ENCODE measurements at places on chromosomes 6 and 20. TPM values are rescaled to one million over a fixed set of nuclear protein-coding genes. Genes with fewer than 3 reads are reported as not detected.

GRCh38 chr20:58646703-58647102, 4.4 kb upstream of the STX16 start:
- no peak for DNase-seq
- H3K27me3 ChIP-seq, result no peaks in the 10 kb centered on the region
- H3K27ac ChIP-seq, result no peak overlapping the region
- peaks cover 52% of the 10 kb centered on the region for H3K4me1 ChIP-seq
- no peak overlapping the region for H3K4me3 ChIP-seq
- no peaks in the 10 kb centered on the region for H3K36me3 ChIP-seq

GRCh38 chr6:151021896-151022295, 156.4 kb downstream of the MTHFD1L start:
- no peaks in the 10 kb centered on the region for H3K36me3 ChIP-seq
- peak overlapping the region; percentile 5 for H3K27ac ChIP-seq
- H3K4me1 ChIP-seq, result peaks cover 24% of the 10 kb centered on the region
- H3K27me3 ChIP-seq, result no peaks in the 10 kb centered on the region
- H3K4me3 ChIP-seq, result no peak overlapping the region
- no peak for DNase-seq

- H3K36me3 ChIP-seq, result no peaks in the 10 kb centered on the region
- peak overlapping the region; percentile 43 for H3K4me3 ChIP-seq
These were observed 1.1 kb downstream of the SPTLC3 start for GRCh38 chr20:13009682-13010406.

KCNK17 gene
- total RNA-seq, result 1.1 TPM

DNA sequence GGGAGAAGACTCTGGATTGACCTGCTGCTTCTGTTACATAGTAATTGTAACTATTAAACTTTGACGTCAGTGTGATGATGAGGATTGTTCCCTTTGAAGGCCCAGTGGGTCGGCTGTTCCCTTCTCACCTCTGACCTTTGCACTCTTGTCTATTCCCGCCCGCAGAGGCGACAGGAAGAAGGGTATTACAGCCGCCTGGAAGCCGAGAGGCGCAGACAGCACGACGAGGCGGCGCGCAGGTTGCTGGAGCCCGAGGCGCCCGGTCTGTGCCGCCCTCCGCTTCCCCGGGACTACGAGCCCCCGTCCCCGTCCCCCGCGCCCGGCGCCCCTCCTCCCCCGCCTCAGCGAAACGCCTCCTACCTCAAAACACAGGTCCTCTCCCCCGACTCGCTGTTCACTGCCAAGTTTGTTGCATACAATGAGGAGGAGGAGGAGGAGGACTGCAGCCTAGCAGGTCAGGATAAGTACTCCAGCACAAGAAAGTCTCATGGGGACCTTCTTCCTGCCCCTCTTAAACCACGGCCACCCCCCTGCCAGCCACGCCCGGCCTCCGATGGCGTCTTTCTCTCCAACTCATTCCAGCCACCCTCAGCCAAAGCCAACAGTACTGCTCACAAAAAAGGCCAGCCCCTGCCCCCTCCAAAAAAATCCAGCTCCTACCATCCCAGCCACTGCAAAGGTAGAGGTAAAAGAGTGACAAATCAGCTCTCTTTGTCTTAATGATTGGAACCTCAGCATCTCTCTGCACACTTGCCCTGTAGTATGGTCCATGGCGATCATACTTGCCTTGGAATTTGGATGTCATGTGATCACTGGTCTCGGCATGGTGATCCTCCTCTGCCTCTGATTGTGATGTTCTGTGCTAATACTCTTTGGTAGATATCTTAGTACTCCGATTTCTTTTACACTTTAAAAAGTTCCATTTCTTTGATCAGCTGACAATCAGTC, 31.6 kb upstream of the KIF25 start:
- H3K4me1 ChIP-seq, result no peaks in the 10 kb centered on the region
- H3K36me3 ChIP-seq, result peaks cover 97% of the 10 kb centered on the region
- H3K27ac ChIP-seq, result no peak overlapping the region
- DNase-seq, result no peak
- no peak overlapping the region for H3K4me3 ChIP-seq

MUC21 gene
- total RNA-seq, result 322 TPM

DNA sequence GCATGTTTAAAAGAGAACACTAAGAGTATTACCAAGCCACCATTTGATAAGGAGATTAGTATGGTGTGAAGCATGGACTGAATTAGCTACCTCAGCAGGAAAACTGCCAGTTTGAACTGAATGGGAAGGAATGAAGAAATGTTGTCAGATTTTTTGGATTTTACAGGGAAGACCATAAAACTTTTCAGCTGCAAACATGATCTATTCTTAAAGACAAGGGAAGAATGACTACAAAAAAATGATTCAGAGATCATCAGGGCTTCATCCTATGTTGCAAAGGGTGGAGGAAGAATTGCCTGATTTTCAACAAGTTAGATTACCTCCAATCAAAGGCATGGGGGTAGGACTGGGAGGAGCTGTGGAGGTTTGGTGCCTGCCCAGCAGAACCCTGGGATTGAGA, 49.3 kb upstream of the MTRF1L start:
- no peak for DNase-seq
- H3K4me1 ChIP-seq, result no peaks in the 10 kb centered on the region
- no peak overlapping the region for H3K4me3 ChIP-seq
- no peak overlapping the region for H3K27ac ChIP-seq
- H3K27me3 ChIP-seq, result no peaks in the 10 kb centered on the region
- H3K36me3 ChIP-seq, result no peaks in the 10 kb centered on the region

KCNG1 gene
- 6.8 TPM for total RNA-seq

DNA sequence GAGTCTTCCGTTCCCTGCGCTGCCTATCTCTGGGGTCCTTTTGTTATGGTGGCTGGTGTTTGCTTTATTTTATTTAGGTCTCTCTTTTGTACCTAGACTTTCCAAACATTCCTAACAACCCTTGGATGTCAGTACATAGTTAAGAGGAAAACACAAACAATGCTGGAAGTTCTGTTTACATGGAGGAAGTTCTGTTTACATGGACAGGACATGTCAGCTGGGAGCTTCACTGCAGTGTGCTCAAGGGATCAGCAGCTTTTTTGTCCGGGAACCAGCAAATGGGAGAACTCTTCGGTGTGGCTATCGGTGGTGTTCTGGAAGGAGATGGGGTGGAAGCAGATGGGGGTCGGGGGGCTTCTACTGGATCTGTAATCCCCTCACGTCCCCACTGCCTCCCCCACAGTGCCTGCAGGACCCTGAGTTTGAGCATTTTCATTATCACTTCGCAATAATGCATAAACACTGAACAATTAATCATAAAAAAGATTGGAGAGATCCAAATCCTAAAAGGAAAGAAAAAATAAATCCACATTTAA, 2.7 kb downstream of the SERPINB6 start:
- no peaks in the 10 kb centered on the region for H3K27me3 ChIP-seq
- no peak overlapping the region for H3K4me3 ChIP-seq
- H3K4me1 ChIP-seq, result peaks cover 60% of the 10 kb centered on the region
- H3K36me3 ChIP-seq, result no peaks in the 10 kb centered on the region
- peak overlapping the region; percentile 50 for H3K27ac ChIP-seq
